ENCODE measurements at places on chromosomes 2 and 18.

DNA sequence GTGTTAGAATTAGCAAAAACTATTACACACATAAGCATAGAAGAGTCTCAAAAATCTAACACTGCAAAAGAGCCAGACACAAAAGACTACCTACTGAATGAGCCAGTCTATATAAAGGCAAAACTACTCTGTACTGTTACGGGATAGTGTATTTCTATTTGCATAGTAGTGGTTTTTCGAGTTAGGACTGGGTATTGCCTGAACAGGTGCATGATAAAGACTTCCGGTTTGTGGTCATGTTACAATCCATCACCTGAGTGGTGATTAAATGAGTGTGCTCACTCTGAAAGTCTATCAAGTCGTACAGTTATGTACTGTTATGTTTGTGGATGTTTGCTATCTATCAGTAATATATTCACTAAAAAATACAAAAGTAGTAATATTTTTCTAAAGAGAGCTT lies 523.3 kb upstream of the SYT4 start:
- no peak for DNase-seq

DNA sequence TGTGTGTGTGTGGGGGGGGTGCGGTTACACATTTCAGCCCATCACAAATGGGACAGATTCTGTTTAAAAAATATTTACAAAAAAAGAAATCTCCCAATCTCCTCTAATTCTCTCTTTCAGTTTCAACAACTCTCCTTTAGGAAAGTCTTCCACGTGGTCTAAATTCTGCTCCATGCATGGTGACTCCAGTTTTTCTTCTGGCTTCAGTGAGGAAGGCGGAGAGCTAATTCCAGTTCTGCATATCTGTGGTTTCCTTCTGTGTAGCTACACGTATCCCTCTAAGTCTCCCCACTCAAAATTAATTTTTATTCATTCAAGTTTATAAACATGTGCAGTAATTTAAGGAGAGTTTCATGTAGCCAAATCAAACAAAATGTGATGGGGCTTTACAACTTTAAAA lies 111.6 kb downstream of the SLC4A3 start:
- no peak for DNase-seq

- no peak for DNase-seq
Observed at GRCh38 chr18:39681061-39681460, 2115.5 kb upstream of the CELF4 start.

- DNase-seq: no peak
Observed at GRCh38 chr2:48588745-48589144, 28.9 kb upstream of the GTF2A1L start.

DNA sequence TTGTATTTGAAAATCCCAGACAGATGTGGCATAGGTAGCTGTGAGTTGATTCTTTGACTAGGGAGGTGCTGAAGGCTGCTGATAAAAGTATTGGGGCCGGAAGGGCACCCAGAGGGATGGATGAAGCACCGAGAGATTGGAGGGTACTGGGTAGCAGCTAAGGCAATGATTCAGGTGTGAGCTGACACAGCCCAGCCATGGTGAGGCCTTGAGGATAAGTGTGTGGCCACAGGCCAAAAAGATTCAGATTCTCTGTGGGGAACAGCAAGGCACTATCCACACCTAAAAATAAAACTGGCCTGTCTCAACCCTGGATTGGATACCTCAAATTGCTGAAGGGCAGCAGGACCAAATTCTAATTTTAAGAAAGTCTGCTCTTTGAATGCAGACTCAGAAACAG lies 35.2 kb downstream of the RDH14 start:
- no peak for DNase-seq

GRCh38 chr2:2639251-2640139 lies 308.4 kb upstream of the MYT1L start:
- no peak for DNase-seq

GRCh38 chr2:70686577-70687460 lies 81.2 kb downstream of the ADD2 start:
- DNase-seq: no peak

DNA sequence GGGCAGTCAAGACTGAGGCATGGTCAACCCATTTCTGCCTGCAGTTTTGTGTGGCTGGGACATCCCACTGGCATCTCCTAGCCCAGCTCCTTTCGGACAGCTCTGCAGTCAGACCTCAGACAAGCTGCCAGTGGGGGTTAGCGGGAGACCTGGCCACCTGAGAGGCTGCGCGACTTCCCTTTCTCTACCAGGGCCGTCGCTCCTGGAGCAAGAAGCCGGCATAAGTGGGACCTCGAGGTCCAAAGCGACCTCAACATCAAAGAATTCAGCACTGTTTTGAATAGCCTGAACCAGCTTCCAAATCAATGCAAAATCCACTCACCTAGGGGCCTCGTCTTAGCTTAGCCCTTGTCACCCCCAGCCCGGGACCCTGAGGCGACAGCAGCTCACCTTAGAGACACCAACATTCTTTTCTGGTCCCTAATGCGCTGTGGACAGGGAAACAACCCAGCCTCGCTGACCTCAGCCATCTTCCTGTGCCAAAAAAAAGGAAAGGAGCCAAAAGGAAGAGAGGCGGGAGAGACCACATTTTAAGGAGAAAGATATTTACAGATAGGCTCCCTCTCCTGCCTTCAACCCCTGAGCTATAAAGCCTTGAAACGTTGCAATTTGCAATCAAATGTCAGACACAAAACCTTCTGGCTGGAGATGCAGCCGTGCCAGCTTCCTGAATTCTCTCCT lies 81.2 kb downstream of the GFPT1 start:
- DNase-seq: no peak

DNA sequence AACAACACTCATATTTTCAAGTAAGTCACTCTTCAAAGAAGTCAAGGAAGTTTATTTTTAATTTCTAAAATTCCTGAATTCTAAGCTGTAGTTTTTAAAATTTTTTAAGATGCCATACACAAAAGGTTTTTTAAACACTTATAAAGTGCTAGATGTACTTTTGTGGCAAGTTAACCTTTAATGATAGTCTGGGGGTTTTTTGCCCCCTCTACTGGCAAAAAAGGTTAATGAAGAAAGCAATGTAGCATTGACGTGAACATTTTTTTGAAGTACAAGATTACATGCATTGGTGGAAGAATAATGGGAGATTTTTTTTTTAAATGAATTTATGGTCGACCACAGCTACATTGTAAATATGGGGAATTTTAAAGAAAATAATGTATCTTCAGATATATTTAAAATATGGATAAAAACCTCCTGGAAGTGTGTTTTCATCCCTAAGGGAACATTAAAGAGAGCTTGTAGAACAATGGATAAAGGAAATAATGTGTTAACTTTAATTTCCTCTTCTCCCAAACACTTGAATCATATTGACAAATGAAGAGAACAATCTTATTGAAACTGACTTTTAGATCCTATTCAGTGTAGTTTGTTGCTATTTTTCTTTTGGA lies 12.6 kb downstream of the ITPRID2 start:
- no peak for DNase-seq

GRCh38 chr2:197181491-197181890 lies 129.1 kb downstream of the ANKRD44 start:
- DNase-seq: no peak

GRCh38 chr2:218431878-218432277 lies 13.0 kb downstream of the VIL1 start:
- DNase-seq: no peak

DNA sequence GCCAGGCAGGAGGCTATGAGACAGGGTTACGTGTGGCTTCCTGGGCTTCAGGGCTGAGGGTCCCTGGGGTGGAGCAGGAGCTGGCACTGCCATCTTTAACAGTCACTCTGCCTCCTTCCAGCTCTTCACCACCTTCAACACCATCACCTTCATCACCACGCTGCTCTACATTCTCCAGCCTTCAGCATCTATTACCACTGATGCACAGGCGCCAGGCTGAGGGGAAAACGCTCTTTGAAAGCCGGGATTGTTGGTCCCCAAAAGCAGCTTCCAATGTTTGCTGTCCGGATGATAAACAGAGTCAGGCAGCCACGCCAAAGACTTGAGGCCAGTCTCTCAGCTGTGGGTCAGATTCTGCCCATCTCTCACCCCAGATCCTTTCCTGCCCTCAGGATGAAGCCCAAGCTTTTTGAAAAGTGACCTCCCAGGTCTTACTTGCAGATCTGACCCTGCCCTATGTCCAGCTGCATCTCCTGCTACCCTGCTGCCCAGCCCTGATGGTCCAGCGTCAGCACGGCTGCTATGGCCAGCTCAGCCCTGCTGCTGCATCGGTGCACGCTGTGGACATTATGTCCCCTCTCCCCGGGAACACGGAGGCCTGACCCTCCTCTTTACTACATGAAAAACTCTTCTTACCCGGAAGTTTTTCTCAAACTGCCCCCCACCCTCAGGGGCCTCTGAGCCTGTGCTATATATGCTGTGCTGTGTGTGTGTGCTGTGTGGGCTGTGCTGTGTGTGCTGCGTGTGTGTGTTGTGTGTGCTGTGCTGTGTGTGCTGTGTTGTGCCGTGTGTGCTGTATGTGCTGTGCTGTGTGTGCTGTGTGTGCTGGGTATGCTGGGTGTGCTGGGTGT lies 31.2 kb upstream of the MAL start:
- DNase-seq: no peak

- DNase-seq: no peak
Observed at GRCh38 chr2:190553254-190553653, 18.7 kb upstream of the NEMP2 start.

- DNase-seq: no peak
Observed at GRCh38 chr2:239479471-239479870, 78.7 kb upstream of the HDAC4 start.

- DNase-seq: no peak
Observed at GRCh38 chr2:218820746-218821369, 10.7 kb downstream of the PRKAG3 start.

GRCh38 chr18:38019292-38019691 lies 453.7 kb upstream of the CELF4 start:
- no peak for DNase-seq

DNA sequence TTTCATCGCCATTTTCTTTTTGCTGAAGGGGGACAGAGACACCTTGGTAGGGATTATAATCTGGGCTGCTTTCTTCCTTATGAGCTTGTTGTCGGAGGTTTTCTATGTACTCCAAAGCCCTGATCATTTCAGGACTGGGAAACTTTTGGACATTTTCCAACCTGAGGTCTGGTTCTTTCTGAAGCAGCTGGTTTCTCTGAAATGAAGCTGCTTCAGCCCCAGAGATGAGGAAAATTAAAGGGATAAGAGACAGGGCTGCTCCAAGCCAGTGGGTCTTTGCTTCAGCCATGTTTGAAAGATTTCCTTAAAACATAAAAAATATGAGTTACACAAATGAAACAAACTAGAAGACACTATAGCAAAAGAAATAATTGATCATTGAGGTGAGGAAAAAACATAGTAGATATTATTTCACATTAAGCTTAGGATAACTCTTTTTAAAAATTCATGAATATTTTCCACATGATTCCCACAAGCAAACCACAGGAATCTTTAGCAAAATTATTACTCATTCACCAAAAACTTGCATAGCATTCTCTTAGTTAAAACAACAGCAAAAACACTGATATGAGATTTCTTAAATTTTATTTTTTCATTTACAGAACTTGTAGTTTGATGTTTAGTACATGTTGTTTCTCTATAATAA lies 3.0 kb downstream of the SCG2 start:
- no peak for DNase-seq

DNA sequence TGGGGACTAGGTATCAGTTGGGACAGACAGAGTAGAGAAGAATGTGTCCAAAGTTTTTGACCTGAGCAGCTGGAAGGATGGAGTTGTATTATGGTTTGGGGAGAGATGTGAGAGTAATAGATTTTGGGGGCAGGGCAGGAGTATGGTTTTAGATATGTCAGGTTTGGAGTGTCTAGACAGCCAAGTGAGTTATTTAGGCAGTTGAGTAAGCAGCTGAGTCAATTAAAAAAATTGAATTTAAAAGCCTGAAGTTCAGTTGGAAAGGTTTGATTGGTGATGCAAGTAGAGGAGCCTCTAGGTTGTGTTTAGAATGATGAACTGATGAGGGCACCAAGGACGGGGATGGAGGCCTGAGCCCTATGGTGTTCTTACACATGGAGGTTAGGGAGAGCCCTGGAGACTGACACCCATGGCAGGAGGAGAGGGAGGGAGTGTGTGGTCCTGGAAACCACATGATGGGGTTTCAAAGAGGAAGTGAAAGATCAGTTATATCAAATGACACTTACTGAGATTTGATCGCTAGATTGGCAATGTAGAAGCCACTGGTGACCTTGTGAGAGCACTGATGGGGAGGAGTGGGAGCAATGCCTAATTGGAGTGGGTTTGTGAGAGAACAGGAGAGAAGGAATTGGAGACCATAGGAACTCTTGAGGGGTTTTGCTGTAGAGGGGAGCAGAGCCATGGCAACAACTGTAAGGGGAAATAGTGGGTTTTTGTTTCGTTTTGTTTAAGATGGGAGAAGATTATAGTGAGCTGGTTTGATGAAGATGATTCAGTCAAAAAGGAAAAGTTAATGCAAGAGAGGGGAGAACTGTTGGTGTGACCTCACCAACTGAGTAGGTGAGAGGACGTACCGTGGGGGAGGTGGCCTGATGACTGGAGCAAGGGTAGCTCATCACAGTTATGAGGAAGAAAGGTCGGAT lies 10.3 kb downstream of the ITGA6 start:
- DNase-seq: no peak

- no peak for DNase-seq
Observed at GRCh38 chr2:28150236-28150915, 242.3 kb upstream of the FOSL2 start.

- no peak for DNase-seq
Observed at GRCh38 chr2:106184857-106185256, 9.2 kb downstream of the UXS1 start.

DNA sequence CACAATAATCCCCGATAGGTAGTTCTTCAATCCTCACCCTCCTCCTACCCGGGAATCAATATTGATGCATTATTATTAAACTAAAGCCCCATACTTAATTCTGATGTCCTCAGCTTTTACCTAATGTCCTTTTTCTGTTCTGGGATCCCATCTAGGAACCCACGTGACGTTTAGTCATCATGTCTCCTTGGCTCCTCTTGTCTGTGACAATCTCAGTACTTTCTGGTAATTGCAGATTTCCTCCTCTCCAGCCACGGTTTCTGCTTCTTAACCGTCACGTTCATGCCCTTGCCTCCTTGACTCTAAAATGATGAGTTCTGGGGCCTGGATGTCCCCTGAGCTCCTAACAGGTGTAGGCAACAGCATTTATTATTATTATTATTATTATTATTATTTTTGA lies 2.9 kb upstream of the DGKD start:
- no peak for DNase-seq

GRCh38 chr2:165601928-165602521 lies 132.5 kb downstream of the CSRNP3 start:
- no peak for DNase-seq

All from GF-D8 (cell line).